MCF 10A (cell line): ENCODE measurements at places on chromosomes 4 and X. TPM values are rescaled to one million over a fixed set of nuclear protein-coding genes. Genes with fewer than 3 reads are reported as not detected.

- DNase-seq: no peak
Observed at GRCh38 chr4:154961263-154961662, 180.2 kb downstream of the RBM46 start.

NSUN7 gene
- not detected in 2 replicates for total RNA-seq

MRFAP1 gene
- total RNA-seq: 387 and 481 TPM in 2 replicates

DNA sequence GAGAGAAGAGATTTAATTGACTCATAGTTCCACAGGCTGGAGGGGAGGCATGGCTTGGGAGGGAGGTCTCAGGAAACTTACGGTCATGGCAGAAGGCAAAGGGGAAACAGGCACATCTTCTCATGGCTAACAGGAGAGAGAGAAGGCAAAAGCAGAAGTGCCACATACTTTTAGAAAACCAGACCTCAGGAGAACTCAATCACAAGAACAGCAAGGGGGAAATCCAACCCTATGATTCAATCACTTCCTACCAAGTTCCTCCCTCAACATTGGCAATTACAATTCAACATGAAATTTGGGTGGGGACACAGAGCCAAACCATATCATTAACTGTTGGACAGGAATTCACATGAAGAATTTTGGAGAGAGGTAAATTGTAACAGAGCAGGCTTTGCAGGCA, 485.3 kb upstream of the PITX2 start:
- DNase-seq: no peak

DNA sequence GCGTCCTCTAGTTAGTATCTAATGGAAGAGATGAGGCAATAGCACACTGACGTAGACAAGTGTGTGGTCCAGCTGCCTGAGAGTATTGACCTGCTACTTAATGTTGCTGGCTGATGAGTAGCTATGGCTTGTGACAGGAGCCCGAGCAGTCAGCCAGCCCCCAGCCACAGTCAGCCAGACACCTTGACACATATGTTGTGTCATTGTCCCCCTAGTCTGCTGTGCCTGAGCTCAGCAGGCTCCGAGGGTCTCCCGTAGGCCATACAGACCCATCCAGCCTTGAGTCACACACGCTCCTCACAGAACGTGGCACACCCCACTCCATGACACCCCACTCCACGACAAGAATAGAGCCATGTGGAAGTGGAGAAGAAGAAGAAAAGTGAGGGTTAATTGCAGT, 362.1 kb downstream of the UNC5C start:
- no peak for DNase-seq

RBMXL3 gene
- total RNA-seq: not detected in 2 replicates

MAGEA2B gene
- total RNA-seq: not detected in 2 replicates

DNA sequence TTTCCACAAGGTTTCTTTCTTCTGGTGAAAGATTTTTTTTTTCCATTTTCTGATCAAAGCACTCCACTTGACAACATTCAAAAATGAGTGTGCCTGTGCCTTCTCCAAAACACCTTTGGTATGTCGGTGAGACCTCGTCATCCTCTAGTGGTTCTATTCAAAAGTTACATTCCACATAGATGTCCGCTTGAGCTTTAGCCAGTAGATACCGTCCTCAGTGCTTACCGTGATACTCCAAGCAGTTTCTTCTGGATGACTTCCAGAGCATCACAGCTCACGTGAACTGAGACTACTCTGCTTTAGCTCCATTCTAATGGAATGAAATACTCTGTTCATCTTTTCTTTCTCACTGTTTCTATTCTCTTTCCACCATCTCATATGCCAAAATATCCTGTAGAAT, 38.2 kb upstream of the VEGFC start:
- DNase-seq: no peak

COX7B2 gene
- not detected in 2 replicates for total RNA-seq
